ENCODE measurements at places on chromosomes 12 and 14.

DNA sequence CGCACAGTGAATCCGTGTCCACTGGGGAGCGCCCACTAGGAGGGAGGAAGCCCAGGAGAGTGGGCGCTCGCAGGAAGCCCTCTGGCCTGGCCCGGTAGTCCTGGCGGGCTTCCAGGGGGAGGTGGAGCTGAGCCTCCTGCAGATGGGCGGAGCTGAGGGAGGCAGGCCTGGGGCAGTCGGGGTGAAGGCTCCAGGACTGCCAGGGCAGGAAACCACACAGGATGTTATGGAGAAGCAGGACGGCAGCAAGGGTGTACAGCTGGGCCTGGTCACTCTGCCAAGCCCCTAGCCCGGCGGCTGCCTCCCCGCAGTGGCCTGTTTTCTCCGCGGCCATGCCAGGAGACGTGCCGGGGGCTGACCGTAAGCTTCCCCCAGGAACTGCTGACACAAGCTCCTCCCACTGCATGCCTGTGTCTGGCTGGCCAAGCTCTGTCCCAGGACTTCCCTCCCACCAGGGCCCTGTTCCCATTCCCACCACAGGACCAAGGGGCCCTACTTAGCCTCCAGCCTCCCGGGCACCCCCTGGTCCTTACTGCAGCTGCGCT is 143.4 kb upstream of the C14orf180 start:
- no peak for DNase-seq

- no peak for DNase-seq
These were observed 117.9 kb upstream of the PRB2 start for GRCh38 chr12:11513288-11513687.

DNA sequence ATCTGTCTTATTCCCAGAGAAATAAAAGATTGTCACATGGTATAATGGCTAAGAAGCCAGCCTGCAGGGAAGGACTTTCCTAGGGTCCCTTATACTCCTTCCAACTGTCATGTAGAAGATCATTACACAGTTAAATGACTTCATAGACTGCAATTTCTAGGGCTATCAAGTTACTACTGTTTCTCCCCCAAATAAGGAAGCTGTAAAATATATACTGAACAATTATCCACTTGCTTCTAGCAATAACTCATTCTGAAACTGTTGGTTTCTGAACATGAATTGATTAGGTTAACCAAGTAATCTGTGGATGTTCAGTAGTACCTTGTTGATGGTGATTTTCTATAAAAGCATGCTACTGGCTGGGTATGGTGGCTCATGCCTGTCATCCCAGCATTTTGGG is 44.6 kb downstream of the A2ML1 start:
- no peak for DNase-seq

DNA sequence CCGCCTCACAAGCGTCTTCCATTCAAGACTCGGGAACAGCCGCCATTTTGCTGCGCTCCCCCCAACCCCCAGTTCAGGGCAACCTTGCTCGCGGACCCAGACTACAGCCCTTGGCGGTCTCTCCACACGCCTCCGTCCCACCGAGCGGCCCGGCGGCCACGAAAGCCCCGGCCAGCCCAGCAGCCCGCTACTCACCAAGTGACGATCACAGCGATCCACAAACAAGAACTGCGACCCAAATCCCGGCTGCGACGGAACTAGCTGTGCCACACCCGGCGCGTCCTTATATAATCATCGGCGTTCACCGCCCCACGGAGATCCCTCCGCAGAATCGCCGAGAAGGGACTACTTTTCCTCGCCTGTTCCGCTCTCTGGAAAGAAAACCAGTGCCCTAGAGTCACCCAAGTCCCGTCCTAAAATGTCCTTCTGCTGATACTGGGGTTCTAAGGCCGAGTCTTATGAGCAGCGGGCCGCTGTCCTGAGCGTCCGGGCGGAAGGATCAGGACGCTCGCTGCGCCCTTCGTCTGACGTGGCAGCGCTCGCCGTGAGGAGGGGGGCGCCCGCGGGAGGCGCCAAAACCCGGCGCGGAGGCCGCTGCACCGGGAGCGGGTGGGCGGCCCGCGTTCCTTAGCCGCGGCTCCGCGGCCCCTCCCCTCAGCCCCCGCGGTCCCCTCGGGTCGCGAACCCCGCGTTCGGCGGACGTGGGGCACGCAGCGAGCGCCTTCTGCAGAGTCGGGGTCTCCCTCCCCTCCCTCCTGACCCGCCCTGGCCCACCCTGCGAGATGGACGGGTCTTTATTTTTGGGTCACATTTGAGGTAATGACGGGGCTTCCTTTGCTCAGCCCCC is at the start of gene UBC:
Gene UBC, minus strand, starts transcription at position 259 of the 847 bp plus-strand sequence. CDS start 879 bp downstream, outside the sequence.
- DNase-seq: no peak

DNA sequence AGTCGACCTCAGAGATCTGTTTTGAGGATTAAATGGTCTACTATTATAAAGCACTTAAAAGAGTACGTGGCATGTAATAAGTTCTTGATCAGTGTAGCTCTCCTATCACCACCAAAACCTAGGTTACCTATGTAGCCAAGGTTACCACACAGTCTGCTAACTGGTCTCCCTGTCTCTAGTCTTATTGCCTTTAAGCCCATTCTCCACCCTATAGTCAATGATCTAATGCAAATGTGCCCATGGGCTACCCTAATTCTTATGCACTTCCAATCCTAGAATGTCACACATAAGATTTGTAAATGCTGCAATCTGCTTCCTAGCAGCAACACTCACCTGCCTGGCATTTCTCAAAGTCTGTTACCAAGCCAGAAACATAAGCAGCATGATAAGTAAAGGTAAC is 44.9 kb downstream of the C2CD5 start:
- no peak for DNase-seq

- no peak for DNase-seq
These were observed at the start of gene MGP for GRCh38 chr12:14885718-14886221. Gene MGP (minus strand): TSS chr12:14885854. CDS start chr12:14885791, 63 bp downstream.

- no peak for DNase-seq
These were observed 971.7 kb downstream of the FLRT2 start for GRCh38 chr14:86501611-86502010.

GRCh38 chr14:69012256-69012953 is 33.3 kb upstream of the ACTN1 start:
- DNase-seq: no peak

GRCh38 chr12:67331828-67332227 is 62.7 kb downstream of the CAND1 start:
- DNase-seq: no peak

GRCh38 chr14:95677179-95677835 is 8.9 kb upstream of the TCL1B start:
- DNase-seq: no peak

GRCh38 chr12:59084511-59085375 is 164.4 kb upstream of the LRIG3 start:
- DNase-seq: peak; percentile 70

DNA sequence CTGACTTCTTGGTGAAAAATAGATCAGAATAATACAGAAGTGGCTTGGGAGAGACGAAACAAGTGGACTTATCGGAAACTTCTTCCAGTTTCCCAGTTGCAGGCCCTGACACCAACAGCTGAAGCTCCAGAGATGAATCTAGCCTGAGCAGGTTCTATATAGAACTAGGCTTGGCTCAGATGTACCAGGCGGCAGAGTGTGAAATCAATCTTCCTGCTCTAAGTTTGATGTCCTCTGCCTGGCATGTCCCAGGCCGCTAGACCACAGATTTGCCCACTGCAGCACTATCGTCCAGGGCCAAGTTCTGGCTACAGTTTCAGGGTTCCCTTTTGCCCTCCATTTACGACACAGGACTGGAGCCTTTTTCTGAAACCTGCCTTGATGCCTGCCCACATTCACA is 91.3 kb upstream of the PLEKHA5 start:
- no peak for DNase-seq

DNA sequence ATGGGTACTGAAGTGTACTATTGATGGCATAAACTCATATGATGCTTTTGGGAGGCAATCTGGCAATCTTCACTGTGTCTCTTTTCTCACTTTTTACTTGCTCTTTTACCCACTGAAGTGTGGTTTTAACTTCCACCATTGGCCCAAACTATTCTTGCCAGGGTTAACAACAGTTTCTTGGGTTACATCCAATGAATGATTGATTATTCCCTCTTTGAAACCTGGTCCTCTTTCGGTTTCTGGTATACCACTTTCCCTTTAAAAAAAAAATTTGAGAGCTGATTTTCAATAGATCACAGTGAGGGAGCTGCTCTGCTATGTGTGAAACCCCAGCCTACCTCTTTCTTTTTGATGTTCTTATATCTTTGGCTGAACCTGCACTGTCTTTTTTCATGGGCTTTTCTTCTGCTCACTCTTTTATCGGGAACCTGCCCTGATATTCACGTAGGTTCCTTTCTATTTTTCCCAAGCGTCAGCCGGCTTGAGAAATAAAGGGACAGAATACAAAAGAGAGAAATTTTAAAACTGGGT is 56.1 kb upstream of the OR4E1 start:
- DNase-seq: no peak

DNA sequence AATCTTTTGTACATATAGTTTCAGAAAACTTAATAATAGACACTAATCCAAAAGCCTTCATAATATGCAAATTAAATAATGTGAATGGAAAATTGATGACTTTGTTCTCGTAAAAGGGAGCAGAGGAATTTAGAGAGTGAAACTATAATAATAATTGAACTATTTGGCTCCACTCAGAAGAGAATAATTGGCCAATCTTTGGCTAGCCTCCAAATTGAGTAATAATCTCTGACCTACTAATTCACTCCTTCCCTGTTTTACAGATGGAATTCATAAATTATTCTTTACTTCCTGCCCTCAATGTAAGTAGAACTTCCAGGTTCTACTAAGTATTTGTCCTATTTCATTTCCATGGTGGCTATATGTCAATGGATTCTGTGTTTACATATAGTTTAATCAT is 15.8 kb downstream of the TRIM9 start:
- no peak for DNase-seq

DNA sequence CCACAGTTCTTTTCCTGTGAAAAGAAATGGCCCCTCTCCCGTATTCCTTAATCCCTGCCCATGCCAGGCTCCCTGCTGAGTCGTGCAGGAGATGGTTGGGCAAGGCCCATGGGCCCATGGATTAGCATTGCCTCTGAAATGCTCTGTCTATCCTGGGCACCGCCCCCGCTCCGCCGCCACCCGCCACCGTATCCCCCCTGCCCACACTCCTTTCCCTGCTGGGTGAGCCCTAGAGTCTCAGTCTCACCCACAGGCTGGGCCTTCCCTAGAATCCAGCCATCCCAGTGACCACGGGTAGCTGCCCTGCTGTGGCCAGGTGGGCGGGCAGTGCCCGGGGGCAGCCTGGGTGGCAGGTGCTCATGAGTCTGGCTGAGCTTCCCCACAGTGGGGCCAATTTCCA is 50.6 kb downstream of the TSPAN11 start:
- no peak for DNase-seq

DNA sequence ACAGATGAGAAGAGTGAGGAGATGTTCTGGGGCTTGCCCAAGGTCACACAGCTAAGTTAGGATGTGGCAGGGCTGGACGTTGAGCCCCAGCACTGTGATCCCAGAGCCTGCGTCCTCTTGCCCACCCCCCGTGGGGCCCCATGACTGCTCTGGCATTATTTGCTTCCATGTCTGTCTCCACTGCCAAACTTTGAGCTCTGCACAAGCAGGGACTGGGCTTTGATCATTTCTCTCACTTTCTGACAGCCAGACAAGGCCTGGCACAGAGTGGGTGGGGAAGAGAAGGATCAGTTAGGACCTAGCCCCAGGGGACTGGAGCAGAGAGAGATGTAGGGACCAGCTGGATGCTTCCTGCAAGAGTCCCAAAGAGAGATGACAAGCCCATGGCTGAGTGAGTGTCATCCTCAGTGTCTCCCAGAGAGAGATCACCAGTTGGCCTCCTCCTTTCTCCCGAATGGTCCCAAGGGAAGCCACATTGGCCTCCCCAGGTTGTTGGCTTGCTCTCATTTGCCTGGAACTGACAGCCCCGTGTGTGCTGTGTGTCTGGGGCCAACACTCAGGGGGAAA is 126.7 kb upstream of the PWP1 start:
- no peak for DNase-seq

DNA sequence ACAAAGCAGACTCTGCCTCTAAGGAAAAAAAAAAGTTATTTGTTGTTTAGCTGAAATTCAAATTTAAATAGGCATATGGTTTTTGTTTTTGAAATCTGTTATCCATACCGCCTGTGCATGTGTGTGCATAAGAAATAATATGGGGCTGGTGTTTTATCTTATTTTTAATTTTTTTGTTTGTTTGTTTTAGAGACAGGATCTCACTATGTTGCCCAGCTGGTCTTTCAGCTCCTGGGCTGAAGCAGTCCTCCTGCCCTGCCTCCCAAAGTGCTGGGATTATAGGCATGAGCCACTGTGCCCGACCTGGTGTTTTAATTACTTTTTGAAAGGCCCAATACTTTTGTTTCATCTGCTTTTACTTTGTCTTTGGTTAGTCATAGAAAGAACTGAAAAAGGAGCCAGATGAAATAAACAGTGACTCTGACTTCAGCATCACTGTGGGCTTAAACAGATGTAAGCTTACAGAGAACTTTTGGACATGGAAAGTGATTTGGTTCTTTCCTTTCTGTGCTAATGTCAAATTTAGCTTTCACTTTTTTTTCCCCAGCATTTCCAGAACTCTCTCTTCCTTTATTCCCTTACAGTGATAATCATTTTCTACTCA is 37.2 kb downstream of the SUPT16H start:
- DNase-seq: no peak

DNA sequence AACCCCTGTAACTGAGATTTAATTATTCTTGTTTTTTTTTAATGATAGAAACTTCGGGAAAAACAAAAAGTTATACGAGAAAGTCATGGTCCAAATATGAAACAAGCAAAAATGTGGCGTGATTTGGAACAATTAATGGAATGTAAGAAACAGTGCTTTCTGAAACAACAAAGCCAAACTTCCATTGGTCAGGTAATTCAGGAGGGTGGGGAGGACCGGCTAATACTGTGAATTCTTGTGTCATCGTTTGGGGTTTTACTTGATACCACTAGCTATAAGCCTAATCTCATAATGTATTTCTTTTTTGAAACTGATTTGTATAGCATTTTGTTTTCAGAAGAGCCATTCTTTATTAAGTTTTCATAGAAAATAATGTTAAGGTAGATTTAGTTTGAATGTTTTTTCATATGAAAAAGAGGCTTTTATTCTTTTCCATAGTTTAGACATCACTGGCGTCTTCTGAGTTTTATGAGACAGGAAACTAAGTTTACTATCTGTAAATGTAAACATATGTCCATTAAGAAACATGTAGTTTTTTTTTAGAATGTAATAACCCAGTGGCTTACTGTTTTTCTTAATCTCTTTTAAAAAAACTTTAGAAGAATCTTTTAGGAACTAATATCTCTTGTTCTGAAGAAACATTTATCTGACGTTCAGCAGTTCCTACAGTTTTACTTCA is 62.9 kb upstream of the ATP2A2 start:
- no peak for DNase-seq

GRCh38 chr14:93347850-93348249 is 868 bp downstream of the COX8C start:
- no peak for DNase-seq

GRCh38 chr12:99984271-99985128 is at the start of gene ANKS1B:
Gene ANKS1B (minus strand): TSS chr12:99984936. CDS start chr12:99984237, 699 bp downstream.
- DNase-seq: peak; percentile 37

- no peak for DNase-seq
These were observed 339.5 kb downstream of the PDZRN4 start for GRCh38 chr12:41527534-41528116.
